ENCODE measurements at places on chromosomes 6 and 20. TPM values are rescaled to one million over a fixed set of nuclear protein-coding genes. Genes with fewer than 3 reads are reported as not detected.

DNA sequence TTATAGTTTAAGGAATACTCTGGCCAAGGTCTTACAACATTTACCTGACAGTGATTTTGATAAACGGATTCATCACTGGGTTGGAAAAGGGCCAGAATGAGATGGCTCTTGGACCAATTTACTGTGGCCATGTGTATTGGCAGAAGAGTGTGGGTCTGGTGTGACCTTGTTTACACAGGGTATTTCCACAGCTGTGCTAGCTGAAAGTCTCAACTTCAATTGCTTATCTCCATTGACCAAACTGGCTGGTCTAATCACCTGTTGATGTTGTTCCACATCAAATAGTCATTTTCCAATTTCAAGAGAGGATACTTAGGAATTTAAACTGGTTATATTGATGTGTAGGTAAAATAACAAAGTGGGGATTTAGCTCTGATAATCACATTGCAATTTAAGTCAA lies 501.6 kb upstream of the MAP3K7 start:
- DNase-seq = no peak

- DNase-seq = no peak
These were observed 35.5 kb upstream of the TMX4 start for GRCh38 chr20:8055096-8055495.

Gene FAM83C
- not detected for total RNA-seq

GRCh38 chr20:59835057-59835447 lies 98.4 kb downstream of the SYCP2 start:
- no peak for DNase-seq

Gene SLC22A1
- 0.86 TPM for total RNA-seq

Gene MEP1A
- total RNA-seq = 0.09 TPM

DNA sequence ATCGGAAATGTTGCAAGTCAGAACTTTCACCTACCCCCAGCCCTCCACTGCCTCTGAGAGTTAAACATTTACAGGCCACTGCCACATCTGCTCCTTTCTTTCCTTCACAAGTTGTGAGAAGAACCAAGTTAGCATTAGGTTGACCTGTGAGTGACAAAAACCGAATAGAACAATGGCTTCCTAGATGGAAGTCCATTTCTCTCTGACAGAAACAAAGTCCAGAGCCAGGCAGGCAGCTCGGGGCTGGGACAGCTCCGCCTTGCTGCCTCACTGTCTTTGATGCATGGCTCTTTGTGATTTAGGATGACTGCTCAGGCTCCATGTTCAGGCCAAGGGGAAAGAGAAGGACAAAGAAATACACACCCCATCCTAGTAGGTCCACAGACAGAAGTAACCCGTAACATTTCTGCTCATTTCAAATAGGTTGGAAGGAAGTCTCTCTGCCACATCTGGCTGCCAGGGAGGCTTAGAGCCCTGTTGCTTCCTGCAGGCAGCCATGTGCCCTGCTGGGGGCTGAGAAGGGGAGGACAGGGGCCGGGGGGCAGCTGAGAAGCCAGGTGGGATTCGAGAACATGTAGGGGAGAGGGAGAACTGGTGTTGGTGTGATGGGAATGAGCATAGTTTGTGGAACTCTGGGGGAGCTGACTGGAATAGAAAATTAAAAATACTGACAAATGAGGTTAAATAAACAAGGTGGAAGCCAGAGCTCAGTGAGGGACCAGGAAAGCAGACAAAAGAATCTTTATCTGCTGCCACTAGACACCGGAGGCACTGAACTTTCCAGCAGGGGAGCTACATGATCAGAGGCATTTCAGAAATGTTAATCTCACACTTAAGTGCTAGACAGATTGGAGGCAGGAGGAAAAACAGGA lies 19.5 kb upstream of the IER3 start:
- peak; percentile 50 for DNase-seq

GRCh38 chr6:157860505-157860991 lies 37.5 kb downstream of the SNX9 start:
- DNase-seq = no peak

- peak; percentile 30 for DNase-seq
These were observed 3.2 kb downstream of the GRIK2 start for GRCh38 chr6:101396548-101397173.

DNA sequence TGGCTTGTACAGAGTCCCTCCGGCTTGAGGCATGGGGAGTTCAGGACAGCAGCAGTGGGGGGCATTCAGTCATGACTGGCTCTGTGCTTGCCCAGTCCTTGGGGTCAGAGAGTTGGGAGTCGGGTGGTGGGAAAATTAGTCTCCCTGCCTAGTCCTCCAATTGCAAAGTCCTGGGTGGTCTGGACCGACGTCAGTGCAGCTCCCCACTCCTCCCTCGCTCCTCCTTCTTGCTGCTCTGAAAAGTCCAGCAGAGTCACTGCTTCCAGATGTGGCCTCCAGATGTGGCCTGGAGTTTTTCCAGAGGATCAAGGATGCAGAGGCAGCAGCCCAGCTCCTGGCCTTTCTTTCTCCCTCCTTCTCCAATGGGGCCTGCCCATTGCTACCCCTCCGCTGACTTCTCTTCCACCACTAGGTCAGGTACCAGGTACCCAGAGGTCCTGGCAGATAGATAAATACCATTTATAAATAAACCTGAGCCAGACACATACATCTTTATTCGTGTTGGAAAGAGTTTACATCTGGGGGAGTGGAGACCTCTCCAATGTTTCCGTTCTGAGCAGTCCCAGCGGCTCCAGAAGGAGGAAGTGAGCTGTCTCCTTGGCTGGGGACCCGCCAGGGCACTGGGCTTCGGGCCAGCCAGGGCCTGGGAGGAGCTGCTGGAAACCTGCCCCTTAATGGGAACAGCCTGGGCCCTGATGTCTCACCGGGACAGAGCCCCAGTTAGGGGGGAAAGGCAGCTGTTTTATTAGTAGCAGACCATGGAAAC lies 49.0 kb upstream of the RNF24 start:
- peak; percentile 88 for DNase-seq

DNA sequence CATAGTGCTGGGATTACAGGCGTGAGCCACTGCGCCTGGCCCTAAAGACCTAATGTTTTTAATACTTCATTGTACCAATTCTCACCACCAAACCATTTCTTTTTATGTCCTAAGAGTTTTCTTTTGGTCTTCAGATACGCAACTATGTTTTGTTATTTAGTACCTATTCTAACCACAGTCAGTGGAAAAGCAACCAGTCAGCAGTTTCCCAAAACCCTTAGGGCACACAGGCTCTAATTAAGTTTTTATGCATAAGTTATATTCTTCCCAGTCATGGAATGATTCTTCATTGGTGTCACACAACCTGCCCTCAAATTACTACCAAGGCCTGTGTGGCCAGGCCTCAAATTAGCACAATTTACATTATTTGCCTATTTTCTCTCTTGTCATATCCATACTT lies 247.7 kb upstream of the KCNQ5 start:
- DNase-seq = no peak

- DNase-seq = no peak
These were observed 127.4 kb downstream of the MYLK4 start for GRCh38 chr6:2623295-2623694.

- DNase-seq = no peak
These were observed 37.5 kb downstream of the DLL1 start for GRCh38 chr6:170253226-170253909.

GRCh38 chr6:159714404-159714803 lies 12.9 kb upstream of the WTAP start:
- DNase-seq = no peak

- no peak for DNase-seq
These were observed 38.7 kb upstream of the SLC17A4 start for GRCh38 chr6:25715794-25716193.

DNA sequence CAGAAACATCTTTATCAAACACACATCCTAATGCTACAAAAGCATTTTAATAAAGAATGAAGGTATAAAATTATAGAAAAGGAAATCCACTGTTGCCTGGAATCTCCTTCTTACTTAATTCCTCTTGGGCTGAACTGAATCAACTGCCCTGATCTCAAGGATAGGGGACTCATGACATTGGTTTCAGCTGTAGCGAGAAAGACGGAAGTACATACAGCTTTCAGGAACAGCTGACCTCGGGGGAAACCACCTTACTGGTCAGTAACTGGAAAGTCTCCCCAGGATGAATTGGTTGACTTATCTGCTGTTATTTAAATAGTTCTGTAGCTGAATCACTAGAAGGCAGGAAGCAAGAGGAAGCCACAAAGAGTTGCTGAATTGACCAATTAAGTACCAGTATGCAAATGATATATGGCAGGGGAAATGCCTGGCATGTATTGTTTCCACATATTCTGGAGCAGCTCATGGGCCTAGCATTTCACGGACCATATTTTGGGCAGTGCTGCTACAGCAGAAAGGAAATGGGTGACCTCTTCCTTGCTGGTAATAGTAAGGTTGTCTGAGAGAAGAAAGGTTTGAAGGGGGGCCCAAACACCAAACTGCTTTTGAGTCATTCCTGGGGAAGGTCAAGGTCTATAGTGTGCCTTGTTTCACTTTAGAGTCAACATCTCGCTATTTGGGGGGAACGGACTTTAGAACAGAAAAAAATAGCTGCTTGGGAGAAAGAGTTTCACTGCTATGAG lies 43.7 kb upstream of the MAP7 start:
- no peak for DNase-seq

DNA sequence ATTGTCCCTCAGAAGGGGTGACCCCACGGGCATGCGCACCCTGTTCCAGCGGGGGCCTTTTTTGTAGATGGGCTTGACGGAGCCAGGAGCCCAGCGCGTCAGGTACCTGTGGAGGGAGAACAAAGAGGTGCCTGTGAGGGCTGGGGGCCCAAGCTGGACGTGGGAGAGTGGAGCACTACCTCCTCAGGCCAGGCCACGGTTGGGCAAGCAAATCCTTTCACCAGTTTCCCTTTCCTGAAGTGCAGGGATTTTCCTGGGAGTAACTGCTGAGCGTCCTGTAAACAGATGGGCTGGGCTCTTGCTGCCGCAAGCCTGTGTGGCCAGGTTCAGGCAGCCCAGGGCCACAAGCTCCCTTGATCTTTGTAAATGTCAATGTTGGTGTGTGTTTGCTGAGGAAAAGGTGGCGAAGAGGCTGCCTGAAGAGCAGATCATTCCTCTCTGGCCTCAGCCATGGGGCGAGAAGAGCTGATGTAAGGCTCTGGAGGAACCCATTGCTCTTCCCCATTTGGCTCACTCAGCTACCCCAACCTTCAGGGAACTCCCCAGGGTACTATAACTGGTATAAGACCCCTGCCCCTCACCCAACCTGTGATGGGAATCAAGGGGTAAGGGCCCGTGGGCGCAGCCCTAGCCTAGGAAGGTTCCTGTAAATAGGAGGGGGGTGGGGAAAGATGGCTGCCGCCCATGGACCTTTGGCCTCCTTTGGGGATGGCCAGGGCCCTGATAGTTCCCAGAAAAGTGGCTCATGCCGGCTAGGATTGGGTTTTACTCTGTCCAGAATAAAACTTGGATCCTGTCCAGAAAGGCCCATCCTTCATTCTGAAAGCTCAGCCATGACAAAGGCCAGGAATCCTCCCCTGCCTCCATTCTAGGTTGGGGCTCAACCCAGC lies 15.5 kb downstream of the MRPS18A start:
- DNase-seq = no peak

Gene MYO6
- total RNA-seq = 35.9 TPM

- no peak for DNase-seq
These were observed 603.8 kb downstream of the FRK start for GRCh38 chr6:115456848-115457247.

- DNase-seq = no peak
These were observed 213.5 kb upstream of the FAM83B start for GRCh38 chr6:54632984-54633565.

Gene CAPN11
- total RNA-seq = not detected

Gene C6orf52
- 0.93 TPM for total RNA-seq

DNA sequence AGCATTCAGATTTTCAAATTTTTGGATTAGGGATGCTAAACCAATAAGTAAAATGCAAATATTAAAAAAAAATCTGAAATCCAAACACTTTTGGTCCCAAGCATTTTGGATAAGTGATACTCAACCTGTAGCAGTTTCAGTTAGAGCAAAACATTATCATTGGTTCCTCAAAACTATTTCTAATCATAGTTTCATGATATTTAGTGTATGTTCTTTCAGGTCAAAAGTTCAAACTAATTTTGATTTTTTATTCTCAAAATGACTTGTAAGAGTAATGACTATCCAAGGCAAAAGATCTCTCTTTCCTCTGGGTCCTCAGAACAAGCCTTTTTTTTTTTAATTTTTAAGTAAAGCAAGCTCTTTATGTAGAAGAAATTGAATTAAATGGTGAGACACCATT lies 64.0 kb upstream of the TFB1M start:
- no peak for DNase-seq

GRCh38 chr6:99110029-99110428 lies 162.3 kb upstream of the FBXL4 start:
- no peak for DNase-seq

- DNase-seq = no peak
These were observed 2.4 kb downstream of the NKX2-2 start for GRCh38 chr20:21511485-21511849.

GRCh38 chr20:17497821-17498580 lies 33.2 kb downstream of the BFSP1 start:
- DNase-seq = no peak

DNA sequence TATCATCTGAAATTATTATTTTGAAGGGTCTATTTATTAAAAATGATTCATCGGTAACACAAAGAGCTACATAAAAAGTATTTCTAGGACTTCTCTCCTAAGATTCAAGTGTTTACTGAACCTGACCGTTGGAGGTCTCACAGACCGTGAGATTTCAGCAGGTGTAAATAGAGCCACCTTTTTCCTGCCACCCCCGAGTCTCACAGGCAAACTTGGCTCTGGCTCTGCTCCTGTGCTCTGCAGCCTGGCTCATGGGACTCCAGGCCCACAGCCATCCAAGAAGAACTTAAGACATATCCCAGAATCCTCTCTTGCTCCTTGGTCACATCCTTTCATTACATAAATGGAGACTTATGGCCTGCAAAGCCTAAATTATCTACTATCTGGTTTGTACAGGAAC lies 67.8 kb upstream of the AGPAT4 start:
- DNase-seq = peak; percentile 47

Gene PDE7B
- 1.2 TPM for total RNA-seq

- no peak for DNase-seq
These were observed 48.7 kb upstream of the SAMD5 start for GRCh38 chr6:147459780-147460179.

DNA sequence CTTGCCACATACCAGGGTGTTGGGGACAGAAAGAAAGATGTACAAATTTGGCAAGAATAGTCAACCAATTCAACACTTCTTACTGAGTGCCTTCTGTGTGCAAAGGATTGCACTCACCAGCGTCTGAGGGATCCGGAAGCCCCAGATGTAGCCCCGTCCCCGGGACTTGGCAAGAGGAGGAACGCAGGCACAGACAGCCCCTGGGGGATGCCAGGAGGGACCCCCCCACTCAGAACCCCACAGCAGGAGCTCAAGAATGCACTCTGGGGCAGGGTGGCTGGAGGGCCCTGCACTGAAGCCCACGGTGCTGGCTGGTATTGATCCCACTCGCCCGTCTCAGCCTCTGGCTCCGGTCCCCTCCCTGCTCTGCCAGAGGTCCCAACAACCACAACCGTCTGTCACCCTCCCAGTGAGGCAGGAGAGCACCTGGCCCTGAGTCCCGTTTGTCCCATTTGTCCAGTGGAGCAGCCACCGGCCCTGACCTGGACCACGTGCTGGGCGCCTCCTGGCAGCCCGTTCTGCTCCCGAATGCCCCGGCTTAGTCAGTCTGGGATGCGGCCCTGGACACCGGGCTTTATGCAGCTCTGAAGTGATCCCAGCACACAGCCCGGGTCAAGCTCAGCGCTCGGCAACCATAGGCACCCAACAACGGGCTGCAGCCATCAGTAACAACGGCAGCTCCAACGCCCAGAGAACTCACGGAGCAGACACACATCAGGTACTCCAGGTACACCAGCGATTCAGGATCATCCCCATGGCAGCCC lies 128.7 kb downstream of the DLL1 start:
- no peak for DNase-seq

GRCh38 chr6:41167173-41167963 lies 4.5 kb upstream of the TREM2 start:
- no peak for DNase-seq

Gene LY86
- 0.38 TPM for total RNA-seq

Data from pancreas (tissue), 10 donors.